ENCODE measurements at places on chromosomes 3 and 15.

GRCh38 chr3:36512555-36512954 is 132.3 kb downstream of the STAC start:
- DNase-seq: no peak

DNA sequence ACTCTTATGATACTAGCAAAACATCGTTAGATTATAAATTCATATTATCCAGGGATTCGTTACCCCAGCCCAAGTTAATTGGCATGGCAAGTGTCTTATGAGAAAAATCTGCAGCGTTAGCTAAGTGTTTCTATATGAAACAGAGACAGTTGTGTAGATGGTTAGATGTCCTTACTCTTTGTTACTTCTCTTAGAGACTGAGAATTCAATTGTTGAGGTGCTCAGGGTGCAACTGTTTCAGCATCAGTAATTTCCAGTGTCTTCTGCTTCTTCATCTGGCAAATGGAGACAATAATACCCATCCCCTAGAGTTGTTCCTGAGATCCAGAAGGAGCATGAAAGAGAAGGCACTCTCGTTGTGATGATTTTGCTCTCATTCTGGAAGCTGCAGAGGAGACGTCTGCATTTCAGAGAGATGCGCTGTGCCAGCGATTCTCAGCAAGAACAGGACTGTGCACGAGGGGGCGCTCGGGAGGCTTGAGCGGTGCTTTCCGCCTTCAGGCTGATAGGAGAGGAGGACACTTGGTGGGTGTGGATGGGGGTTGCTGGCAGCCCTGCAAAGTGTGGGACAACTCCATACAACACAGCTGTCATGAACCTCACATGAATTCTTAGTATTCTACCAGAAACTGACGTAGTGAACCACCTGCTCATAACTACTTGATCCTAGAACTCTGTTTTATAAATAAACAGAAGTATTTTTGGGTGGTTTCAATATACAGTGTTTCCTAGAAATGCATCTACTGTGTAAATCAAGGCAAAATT is 39.7 kb upstream of the SPSB4 start:
- peak; percentile 61 for DNase-seq

DNA sequence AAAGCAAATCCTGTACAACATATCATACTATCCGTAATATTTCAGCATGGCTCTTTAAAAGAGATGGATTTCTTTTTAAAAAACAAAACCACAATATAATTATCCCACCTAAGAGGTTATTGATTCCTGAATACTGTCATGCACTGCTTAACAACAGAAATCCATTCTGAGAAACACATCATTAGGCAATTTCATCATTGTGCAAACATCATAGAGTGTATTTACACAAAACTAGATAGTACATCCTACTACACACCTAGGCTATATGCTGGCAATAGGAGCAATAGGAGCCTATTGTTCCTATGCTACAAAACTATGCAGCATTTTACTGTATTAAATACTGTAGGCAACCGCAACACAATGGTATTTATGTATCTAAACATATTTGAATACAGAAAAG is 242.0 kb downstream of the NEK10 start:
- DNase-seq: no peak

- DNase-seq: no peak
Observed at GRCh38 chr3:12558706-12559105, 1.8 kb downstream of the MKRN2 start.

- DNase-seq: no peak
Observed at GRCh38 chr3:39917065-39917773, 107.8 kb downstream of the MYRIP start.

DNA sequence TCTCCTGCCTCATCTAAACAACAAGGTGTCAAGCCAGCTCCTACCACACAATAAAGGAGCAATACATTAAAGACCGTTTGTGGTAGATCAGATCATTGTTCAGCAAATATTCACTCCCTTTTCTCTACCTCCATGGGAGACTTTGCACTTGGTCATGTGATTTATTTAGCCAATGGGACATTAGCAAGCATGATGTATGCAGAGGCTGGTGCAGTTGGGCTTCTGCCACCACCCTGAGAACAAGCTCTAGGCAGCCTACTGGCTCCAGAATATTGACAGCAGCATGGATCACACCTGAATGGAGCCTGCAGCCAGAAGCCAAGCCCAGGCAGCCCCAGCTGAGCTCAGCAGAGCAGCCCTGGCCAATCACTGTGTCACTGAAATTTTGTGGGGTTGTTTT is 99.4 kb upstream of the UBE2E2 start:
- no peak for DNase-seq

- DNase-seq: no peak
Observed at GRCh38 chr3:139769796-139770195, 92.0 kb upstream of the NMNAT3 start.

DNA sequence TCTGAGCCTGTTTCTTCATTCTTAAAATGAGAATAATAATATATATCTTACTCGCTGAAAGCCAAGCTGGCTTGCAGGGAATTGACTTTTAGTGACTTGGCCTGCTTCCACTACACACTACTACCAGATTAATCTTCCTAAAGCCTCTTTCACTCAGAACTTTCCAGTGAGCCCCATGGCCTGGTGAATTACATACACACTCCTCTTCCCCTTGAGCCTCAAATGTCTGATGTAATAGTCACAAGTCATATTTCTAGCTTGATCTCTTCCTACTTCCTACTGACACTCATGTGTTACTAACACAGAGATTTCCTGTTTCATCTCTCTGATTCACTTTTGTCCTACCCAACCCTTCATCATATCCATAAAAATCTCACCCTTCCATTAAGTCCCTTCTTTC is 82.7 kb upstream of the SOX2 start:
- DNase-seq: no peak

DNA sequence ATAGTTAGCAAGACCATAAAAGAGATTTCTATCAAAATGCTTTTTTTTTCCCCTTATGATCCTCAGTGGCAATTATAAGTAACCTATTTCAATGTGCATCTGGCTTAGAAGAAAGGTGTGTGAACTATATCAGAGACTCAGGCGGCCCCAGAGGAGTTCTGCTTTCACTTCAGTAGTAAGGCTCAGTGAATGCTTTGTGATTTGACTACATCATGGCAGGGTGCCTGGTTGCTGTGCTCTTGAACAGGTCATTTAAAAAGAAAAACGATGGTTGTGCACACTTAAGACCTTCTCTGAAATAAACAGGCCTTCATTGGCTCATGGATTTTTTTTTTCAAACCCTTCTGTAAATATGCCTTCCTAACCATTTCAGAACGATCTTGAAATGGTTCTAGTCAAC is 400.4 kb upstream of the RARB start:
- DNase-seq: no peak

DNA sequence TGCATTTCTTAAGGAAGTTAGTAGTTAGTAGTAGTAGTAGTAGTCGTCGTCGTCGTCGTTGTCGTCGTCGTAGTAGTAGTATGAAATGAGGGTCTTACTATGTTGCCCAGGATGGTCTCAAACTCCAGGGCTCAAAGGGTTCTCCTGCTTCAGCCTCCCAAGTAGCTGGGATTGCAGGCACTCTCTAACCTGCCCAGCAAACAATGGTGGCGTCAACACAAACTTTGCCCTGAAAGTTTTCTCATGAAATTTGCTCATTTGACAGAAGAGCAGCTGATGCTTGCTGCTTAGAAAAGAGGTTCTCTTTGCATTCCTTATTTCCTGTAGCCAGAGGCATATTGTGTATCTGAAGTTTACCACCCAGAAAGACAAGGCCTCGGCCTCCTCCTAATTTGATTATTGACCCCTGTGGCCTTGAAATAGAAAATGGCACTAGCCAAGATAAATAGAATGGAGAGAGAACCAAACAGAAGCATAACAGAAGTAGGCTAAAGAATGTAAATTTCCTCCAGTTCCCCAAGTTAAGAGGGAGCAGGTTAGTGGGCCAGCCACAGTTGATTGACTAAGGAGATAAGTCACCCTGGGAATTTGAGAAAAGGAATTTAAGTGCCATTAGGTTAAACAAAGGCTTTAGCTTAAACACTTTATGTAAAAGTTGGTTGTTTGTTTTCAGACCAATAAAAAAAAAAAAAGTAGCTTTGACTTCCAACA is 166.2 kb upstream of the ROBO2 start:
- no peak for DNase-seq

- no peak for DNase-seq
Observed at GRCh38 chr15:100196326-100197058, 145.3 kb downstream of the ADAMTS17 start.

- DNase-seq: no peak
Observed at GRCh38 chr3:88003115-88003755, 55.6 kb downstream of the CGGBP1 start.

DNA sequence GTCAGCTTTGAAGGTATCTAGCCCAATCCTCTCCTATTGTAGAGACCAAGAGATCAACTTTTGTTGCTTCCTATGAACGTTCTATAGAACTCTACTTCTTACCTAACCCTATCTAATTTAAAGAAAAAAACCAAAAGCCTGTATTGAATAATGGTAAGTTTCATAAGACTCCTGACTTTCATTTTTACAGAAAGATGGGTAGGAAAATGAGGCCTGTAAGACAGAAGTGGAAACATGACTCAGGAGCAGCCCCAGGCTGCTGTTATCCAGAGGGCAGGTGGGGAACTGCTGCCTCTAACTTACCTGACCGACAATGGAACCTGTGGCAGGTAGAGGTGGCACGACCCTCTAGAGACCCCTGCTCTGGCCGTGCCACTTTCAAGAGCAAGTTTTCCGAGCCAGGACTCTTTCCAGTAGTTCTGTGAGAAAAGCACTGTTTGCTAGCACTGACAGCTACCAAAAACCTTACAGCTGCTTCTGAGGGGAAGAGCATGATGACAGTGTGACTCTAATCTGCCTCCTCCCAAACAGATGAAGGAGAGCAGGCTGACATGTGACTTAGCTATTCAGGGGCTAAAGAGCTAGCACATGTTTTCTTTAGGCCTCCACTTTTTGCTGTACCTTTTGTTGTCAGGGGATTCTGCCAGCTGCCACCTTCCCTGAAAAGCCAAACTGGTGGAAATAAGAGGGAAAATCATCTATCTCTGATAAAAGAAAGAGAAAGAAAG is 17.5 kb downstream of the POPDC2 start:
- DNase-seq: no peak

- DNase-seq: no peak
Observed at GRCh38 chr3:42691816-42692666, 6.7 kb downstream of the KLHL40 start.

GRCh38 chr3:60445446-60445845 is 805.8 kb downstream of the FHIT start:
- no peak for DNase-seq

DNA sequence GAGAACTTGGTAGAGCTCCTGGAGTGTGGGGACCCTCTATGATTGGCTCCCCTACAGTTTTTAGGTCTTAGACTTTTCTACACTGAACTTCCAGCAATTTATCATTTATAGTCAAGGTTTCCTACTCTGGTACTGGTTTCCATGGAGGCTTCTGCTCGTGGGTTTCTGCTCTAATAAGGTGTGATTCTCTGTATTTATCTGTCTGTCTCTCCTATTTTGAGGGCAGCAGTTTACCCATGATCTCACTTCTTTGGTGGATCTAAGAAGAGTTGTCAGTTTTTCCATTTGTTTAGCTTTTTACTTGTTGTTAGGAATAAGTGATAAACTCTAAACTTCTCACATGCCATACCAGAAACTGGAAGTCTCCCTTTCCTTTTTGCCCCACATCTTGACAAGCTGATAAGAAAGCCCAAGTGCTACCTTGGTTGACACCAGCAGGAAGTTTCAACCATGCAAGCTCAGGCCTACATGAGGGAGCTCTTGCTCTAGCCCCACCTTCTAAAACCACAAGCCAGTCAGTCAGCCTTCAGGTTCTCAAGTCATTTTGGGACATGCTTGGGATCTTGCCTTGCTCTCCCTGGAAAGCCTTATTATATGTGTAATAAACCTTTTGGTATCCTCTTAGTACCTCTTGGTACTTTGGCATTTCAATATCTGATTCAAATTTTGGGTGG is 10.0 kb downstream of the TIMMDC1 start:
- no peak for DNase-seq

GRCh38 chr3:110246796-110247376 is 824.7 kb upstream of the NECTIN3 start:
- DNase-seq: no peak

DNA sequence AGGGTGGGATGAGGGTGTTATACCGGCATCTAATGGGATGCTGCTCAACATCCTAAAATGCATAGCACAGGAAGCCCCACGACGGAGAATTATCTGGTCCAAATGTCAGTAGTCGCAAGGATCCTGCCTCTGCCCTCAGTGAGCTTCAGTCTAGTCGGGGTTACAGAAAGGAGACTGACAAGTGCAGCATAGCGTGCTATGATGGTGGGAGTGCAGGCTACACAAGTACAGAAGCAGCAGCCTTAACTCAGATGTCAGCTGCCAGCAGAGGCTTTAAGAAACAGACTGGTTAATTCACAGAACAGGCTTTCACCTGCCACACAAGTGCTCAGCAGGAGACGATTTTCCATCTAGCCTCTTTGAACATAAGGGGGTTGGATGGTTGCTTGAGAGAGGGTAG is 6.9 kb downstream of the LRRN1 start:
- DNase-seq: no peak

DNA sequence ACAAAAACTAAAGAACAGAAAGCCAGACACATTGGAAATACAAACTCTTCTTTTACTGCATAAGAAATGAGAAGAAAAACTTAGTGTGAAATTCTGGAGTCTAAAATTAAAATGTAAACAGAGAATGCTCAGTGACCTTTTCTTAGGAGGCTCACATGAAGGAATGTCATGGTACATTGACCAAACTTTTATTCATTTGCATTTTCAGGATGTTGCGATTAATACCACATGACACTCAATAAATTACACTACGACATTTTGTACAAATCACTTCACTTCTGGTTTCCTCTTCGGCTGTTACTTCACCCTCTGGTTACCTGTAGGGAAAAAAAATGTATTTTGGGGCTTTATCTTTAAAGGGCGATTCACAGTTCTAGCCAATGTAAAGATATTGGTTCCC is 56.4 kb upstream of the ACTC1 start:
- DNase-seq: no peak

GRCh38 chr3:35733864-35734263 is 94.5 kb downstream of the ARPP21 start:
- no peak for DNase-seq

GRCh38 chr3:65551945-65552344 is 486.8 kb downstream of the MAGI1 start:
- no peak for DNase-seq

GRCh38 chr15:53591041-53591440 is 168.4 kb downstream of the WDR72 start:
- no peak for DNase-seq

- DNase-seq: no peak
Observed at GRCh38 chr15:51672913-51673857, 8.1 kb upstream of the SCG3 start.

DNA sequence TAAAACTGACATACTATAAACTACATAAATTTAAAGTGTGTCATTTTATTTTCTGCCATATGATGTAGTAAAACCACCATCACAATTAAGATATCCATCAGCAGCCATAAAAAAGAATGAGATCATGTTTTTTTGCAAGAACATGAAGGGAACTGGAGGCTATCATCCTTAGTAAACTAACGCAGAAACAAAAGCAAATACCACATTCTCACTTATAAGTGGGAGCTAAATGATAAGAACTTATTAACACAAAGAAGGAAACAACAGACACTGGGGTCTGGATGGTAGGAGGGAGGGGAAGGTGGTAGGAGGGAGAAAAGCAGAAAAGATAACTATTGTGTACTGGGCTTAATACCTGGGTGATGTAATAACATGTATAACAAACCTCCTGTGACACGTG is 24.6 kb downstream of the CCDC14 start:
- DNase-seq: no peak

- DNase-seq: no peak
Observed at GRCh38 chr3:51384055-51384725, 901 bp upstream of the MANF start.

- DNase-seq: no peak
Observed at GRCh38 chr15:82808634-82809041, 790 bp upstream of the WHAMM start.

GRCh38 chr15:89301304-89302089 is 33.1 kb downstream of the POLG start:
- DNase-seq: no peak
